ENCODE measurements at places on chromosomes 16 and 17. TPM values are rescaled to one million over a fixed set of nuclear protein-coding genes. Genes with fewer than 3 reads are reported as not detected.

KRTAP3-1 gene
- polyA plus RNA-seq: not detected

AARS1 gene
- 223 TPM for polyA plus RNA-seq

HCRT gene
- not detected for polyA plus RNA-seq

PRSS36 gene
- 0.24 TPM for polyA plus RNA-seq

KRT25 gene
- polyA plus RNA-seq: not detected

TMIGD1 gene
- polyA plus RNA-seq: not detected

KRT33A gene
- not detected for polyA plus RNA-seq

PRMT7 gene
- polyA plus RNA-seq: 26.2 TPM

EVPLL gene
- polyA plus RNA-seq: not detected

GRB7 gene
- polyA plus RNA-seq: 0.05 TPM

CHTF18 gene
- polyA plus RNA-seq: 1.1 TPM

TMEM220 gene
- 6.1 TPM for polyA plus RNA-seq

ABCA8 gene
- polyA plus RNA-seq: 9.7 TPM

GPRC5B gene
- polyA plus RNA-seq: 27.5 TPM

SLFN12 gene
- 36.1 TPM for polyA plus RNA-seq

PYY gene
- polyA plus RNA-seq: not detected

KCNJ2 gene
- polyA plus RNA-seq: 1.7 TPM

KLHL10 gene
- 0.06 TPM for polyA plus RNA-seq

UTS2R gene
- not detected for polyA plus RNA-seq

GOT2 gene
- 98.2 TPM for polyA plus RNA-seq

TBC1D26 gene
- polyA plus RNA-seq: not detected

TVP23C gene
- polyA plus RNA-seq: 21.1 TPM

PDILT gene
- not detected for polyA plus RNA-seq

DHX40 gene
- polyA plus RNA-seq: 37.4 TPM

SLC12A3 gene
- not detected for polyA plus RNA-seq

RHBDL3 gene
- 0.06 TPM for polyA plus RNA-seq

TMEM94 gene
- 23.2 TPM for polyA plus RNA-seq

Measured in AG04450 (cell line).